Calu3 (cell line): ENCODE measurements at places on chromosomes 5 and 9. TPM values are rescaled to one million over a fixed set of nuclear protein-coding genes. Genes with fewer than 3 reads are reported as not detected.

DNA sequence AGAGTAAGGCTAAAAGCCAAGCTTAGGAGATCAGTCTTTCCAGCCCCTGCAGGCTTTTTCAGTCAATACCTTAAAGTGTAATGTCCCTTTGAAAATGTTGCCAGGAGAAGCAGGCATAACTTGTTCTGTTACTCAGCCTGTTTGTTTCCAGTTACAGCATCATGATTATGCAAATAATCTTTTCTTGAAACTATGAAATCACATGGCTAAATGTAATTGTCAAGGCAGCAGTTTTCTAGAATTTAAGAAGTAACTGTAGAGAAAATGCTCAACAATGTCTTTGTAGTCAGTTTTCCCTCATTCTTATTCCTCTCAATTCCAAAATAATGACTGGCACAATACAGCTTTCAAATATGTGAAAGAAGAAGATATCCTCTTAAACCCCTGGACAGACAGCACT is 1.9 kb upstream of the GPR107 start:
- DNase-seq = no peak

GRCh38 chr9:137464291-137464999 is 5.3 kb upstream of the NSMF start:
- DNase-seq = no peak

The HTR1A gene
- not detected in 2 replicates for total RNA-seq

DNA sequence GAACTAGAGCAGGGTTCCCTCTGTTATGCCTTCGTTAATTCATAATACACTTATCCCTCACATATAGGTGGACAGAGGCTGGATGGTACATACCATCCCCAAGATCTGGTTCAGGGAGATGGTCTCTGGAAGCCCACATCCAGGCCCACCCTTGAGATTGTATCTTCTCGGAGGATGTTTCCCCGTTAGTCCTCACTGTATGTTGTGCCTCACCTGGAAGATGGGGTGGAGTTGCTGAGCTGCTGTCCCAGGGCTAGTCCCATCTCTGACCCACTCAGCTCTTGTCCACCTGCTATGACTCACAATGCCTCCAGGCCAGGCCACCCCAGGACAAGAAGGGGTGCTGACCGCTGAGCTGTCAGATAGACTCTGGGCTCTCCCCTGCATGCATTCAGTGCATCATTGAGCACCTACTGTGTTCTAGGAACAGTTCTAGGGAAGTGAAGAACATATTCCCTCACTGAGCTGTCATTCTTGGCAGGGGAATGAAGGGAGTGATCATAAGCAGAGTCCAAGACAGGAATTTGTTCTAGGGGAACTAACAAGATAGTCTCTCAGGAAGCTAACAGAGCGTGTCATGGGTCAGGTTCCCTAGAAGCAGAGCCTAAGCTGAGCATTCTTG is at the start of gene CBY3:
Gene CBY3 (minus strand): TSS at position 255 of the 622 bp plus-strand sequence. CDS start 116 bp downstream, at position 139.
- no peak for DNase-seq

The PCDHGB4 gene
- total RNA-seq = 7.0 and 8.2 TPM in 2 replicates
